Left kidney (tissue), 8 donors: ENCODE measurements at places on chromosomes 11 and 22. TPM values are rescaled to one million over a fixed set of nuclear protein-coding genes. Genes with fewer than 3 reads are reported as not detected.

GRCh38 chr22:24140357-24140756 is 40.9 kb upstream of the SUSD2 start:
- DNase-seq: no peak

DNA sequence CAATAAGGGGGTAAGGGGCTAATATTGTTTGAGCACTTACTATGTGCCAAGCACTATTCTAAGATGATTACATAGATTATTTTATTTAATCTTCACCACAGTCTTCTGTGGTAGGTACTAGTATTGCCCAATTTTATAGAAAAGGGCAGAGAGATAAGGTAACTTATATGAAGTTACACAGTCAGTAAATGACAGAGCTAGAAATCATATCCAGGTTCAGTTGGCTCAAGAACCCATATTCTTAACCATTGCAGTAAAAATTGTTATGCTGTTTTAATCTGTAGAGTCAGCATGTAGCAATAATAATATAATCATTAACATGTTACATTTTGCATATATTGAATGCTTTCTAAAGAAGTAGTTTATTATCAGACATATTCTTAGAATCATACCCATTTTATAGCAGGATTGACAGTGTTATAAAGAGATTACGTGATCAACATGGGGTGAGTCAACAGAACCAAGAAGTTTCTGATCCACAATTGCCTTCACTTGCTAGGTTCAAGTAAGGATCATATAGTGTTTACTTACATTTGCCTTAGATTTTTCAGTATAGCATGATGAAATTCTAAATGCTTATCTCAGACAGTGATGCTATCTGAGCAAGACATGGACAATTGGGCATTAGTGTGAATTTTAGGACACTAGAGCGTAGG is 46.4 kb downstream of the CSTPP1 start:
- no peak for DNase-seq

- DNase-seq: no peak
Measured at GRCh38 chr11:9700105-9700801, 36.4 kb downstream of the SWAP70 start.

- DNase-seq: no peak
Measured at GRCh38 chr22:22395245-22395644, 113.3 kb downstream of the ZNF280B start.

- no peak for DNase-seq
Measured at GRCh38 chr11:37830529-37830928, 1232.5 kb upstream of the RAG2 start.

- DNase-seq: no peak
Measured at GRCh38 chr11:63609971-63610580, 4.2 kb downstream of the PLAAT3 start.

DNA sequence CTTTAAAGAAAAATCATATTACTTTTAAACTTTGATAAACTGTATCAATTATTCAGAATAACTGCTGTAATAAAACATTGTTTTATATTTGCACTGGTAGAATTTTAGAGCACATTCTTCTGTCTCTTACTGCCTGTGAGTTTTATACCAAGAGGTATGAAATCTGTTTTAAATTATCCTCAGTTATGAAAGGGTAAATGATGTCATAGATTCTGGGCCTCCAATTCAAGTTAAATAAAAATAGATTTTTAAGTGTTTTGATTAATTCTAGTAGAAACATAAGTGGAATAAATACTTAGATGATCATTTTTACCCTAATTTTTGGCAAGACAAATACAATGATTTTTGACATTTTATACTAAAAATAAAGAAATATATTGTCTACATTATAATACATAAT is 93.0 kb downstream of the GUCY1A2 start:
- DNase-seq: no peak

GRCh38 chr11:122258446-122259194 is 142.6 kb upstream of the BLID start:
- DNase-seq: no peak

DNA sequence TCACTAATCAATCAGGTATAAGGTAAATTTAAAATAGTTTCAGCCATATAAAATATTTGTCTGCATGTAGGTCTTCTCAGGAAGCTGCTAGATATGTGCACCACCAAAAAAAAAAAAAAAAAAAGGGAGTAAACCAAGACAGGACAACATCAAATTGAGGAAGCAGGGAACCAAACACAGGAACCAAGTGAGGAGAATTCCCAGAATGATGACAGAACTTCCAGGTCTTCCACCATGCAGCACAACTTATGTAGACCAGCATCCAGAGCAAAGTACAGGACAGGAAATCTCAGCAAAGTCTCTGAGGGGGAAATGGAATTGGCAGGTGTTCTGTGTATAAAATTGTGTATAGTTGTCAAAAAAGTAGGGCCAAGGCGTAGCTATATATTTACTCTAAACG is 101.2 kb upstream of the CTSC start:
- DNase-seq: no peak

The SCN3B gene
- polyA plus RNA-seq: 2.5 TPM

The TMEM191B gene
- 0.50 TPM for polyA plus RNA-seq
